Activated T-cell treated with anti-CD3 and anti-CD28 coated beads for 1 hour (primary cell): ENCODE measurements at places on chromosomes 7 and 10.

DNA sequence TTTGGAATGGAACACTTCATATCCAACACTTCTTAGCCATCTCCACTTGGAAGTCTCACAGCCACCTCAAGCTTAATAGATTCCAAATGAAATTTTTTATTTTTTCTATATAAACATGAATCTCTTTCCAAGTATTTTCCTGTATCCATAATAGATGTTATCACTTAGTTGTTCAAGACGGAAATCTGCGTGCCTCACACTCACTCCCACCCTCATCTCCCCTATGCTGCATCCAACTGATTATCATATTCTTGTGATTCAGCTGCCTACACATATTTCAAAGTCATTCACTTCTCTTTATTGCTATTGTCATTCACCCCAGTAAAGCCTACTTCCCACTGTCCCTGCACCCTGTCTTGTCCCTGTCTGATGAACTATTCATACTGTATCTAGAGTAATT is 70.2 kb upstream of the MKX start:
- DNase-seq = no peak

DNA sequence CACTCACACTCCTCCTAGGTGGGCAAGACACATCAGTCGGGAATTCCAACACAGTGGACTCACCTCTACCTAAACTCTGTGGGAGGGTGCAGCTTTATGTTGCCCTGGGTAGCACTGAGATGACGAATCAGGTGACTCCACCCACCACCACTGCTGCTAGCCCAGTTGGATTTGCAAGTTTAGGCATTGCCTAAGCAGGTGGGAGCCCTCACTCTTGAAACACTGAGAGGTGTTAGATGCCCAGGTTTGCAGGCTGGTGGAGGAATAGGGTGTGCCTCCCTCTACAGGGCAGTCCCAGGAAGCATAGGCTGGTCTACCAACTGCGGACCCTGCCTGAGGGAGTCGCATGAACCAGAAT is 708.9 kb downstream of the POM121L12 start:
- no peak for DNase-seq

DNA sequence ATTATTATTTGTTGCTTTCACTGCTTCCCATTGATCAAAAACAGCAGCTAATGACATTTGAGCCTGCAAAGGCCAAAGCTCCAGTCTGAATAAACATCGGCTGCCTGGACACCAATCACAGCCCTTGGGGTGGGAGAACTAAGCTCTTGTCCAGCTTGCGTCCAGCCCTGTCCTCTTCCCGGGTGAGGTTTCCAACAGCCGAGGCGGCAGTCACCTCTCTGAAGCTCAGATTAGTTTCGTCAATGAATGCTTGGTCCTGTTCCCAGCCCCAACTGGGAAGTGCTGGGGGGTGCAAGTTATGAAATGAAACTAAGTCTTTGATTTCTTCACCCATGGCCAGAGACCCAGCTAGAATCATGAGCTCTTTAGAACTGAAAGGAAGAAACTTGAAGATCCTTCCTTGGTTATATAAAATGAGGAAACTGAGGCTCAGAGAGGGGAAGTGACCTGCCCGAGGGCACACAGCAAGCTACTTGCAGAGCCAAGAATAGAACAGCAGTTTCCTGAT is 114.0 kb upstream of the TCF7L2 start:
- DNase-seq = no peak

DNA sequence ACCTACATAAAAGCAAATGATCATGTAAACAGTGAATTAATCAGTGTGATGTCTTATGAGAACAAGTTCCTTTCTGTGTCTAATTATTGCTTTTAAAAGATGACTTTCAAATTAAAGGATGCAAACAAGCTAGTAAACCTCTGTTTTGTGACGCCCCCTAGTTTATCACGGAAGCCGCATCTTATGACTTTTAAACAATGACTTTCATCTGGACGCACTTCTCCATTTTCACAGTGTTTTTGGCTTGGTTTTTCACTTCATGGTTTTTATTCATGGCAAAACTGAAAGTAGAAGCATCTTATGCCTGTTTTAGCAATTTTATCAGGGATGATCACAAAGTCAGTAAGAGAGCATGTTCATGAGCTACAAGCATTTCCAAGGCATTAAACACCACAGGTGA is 35.0 kb downstream of the ITGA8 start:
- no peak for DNase-seq

- DNase-seq = peak; percentile 15
Measured at GRCh38 chr7:44309271-44310091, 15.9 kb downstream of the CAMK2B start.

DNA sequence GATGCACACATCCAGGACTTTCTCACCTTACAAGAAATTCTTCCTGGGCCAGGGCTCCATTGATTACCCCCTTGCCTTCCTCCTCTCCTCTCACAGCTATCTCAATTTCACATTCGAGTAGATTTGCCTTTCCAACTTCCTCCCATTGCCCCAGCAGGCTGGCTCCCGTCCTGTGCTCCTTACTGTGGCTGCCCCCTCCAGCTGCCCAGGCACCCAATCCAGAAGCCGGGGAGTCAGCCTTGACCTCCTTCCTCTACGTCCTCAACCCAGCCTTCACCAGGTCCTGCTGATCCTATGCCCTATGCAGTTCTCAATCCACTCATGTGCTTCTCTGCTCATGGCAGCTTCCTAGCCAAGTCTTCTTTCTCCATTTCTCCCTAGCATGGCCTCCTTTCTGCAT is 85.7 kb upstream of the GPR26 start:
- DNase-seq = no peak

DNA sequence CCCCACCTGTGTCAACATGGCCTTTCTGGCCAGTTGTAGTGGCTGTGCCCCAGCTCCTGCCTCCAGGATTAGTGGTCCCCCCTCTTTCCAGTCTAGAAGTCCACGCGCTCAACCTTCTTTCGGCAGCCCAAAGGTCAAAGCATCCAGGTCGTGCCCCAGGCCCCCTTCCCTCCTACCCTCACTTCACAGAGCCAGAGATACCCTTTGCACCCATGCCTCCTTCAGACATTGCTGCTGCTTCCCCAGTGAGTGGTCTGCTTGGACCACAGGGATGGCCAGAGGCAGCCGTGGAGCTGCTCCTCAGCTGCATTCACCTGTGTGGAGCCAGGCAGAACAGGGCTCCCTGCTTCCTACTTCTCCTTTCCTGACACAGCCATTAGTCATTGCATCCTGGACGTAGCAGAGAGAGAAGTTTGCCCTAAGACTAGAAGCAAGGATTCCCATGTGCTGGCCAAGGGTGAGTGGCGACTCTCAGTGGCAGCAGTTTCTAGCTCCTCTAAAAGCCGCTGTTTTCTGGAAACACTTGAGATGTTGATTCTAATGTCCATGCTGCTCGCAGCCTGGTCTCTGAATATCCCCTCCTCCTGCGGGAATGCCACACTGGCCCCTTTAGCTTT is 243.1 kb upstream of the SHH start:
- no peak for DNase-seq

GRCh38 chr7:134932707-134933370 is 53.5 kb upstream of the AGBL3 start:
- DNase-seq = no peak

GRCh38 chr10:113291413-113291812 is 261.4 kb upstream of the HABP2 start:
- no peak for DNase-seq

DNA sequence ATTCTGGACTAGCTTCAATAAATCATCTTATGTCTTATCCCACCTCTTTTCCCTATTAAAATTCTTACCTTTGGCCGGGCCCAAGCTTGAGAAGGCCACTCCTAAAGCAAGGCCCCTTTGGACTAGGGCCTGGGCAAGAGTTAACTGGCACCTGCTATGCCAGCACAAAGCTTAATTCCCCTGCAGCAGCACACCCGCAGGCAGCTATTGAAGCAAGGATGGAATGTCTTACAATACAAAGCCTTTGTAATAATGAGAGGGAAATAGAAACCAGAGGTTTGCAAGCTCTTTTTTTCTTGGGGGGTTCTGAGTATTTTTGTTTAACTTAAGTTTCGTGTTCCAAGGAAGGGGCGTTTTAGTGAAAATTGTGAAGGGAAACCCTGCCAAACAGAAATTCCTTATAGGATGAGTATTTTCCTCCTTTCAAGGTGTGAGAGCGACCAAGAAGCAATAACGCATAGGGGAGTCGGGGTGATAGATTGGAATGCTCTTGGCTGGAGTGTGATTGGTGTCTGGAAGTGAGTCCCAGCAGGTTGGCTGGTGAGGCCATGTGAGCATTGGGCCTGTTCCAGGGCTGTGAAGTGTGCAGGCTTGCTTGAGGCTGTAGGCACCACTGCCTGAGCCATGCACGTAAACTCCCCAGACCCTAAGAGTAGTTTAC is 148.5 kb downstream of the KIAA1217 start:
- DNase-seq = no peak

DNA sequence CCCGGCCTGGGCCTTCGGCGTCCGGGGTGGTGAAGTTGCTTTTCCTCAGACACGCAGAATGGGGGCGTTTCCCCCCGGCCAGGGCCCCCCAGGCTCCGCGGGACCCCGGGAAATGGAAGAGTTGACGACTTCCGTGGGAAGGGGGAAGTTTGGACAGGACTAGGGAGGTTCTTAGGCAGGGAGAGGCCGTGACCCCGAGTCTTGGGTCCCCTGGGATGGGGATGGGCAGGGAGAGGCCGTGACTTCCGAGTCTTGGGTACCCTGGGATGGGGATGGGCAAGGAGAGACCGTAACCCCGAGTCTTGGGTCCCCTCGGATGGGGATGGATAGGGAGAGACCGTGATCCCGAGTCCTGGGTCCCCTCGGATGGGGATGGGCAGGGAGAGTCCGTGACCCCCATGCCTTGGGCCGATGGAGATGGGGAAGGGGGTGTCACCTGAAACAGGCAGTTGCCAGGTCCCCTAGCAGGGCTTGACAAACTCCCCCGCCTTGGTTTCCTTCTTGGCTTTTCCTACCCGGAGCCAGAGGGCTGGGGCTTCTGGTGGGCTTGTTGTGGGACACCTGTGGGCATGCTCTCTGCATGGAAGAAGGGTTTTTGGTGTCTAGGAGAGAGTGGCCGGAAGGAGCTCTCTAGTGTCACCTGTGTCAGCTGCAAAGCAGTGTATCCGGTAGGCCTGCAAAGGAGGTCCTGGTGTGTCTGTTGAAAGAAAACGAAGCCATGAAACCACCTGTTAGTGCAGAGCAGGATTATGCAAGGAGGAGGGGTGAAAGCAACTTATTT is 1.1 kb downstream of the TRRAP start:
- DNase-seq = peak; percentile 47

DNA sequence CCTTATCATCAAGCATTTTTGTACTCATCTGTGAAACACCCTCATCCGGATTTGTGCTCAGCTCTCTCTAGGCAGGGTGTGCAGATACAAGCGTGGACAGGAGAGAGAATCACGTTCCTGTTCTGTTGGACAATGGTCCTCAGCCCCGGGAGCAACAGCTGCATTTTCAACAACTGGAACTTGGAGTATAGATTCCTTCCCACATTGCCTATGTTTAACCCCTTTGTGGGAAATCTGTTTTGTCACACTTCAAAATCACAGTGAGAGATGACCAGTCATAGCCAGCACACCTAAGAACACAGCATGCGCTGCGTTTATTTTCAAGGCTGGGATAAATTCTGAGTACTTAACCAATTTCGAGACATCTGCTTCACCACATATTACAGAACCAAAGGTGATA is 32.5 kb downstream of the MAP3K8 start:
- DNase-seq = no peak

GRCh38 chr7:19482628-19483027 is 226.2 kb downstream of the POLR1F start:
- no peak for DNase-seq

DNA sequence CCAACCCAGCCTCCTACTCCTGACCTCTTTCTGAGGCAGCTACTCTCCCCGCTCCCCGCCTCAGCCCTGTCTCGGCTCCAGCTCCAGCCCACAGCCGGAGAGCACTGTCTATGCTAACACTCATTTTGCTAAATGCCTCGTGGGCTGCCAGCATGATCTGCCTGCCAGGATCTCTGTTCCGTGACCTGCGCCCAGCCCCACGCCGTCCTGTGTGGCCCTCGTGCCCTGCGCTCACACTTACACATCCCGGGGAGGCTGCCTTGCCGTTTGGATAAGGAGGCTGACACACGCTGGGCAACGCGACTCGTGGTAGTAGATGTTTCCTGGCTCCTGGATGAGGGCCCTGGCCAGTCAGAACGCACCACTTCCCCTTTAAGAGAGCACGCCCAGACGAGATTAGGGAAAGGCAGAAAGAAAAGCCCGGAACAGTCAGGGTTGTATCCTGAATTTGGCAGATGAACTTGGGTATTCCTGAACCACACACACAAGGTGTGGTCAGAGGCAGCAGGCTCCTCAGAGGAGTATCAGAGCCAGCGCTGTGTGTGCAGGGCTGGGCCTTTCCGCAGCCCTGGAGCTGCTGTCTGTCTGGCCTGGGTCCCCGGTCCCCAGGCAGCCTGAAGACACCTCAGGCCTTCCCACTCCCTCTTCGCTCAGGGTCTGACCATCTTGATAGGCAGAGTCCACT is 97.7 kb upstream of the EFCAB10 start:
- no peak for DNase-seq
